AG09319 (cell line): ENCODE measurements at places on chromosomes 5 and 9.
A peak's percentile ranks its signal among the peaks of the same experiment; 100 is the strongest.

DNA sequence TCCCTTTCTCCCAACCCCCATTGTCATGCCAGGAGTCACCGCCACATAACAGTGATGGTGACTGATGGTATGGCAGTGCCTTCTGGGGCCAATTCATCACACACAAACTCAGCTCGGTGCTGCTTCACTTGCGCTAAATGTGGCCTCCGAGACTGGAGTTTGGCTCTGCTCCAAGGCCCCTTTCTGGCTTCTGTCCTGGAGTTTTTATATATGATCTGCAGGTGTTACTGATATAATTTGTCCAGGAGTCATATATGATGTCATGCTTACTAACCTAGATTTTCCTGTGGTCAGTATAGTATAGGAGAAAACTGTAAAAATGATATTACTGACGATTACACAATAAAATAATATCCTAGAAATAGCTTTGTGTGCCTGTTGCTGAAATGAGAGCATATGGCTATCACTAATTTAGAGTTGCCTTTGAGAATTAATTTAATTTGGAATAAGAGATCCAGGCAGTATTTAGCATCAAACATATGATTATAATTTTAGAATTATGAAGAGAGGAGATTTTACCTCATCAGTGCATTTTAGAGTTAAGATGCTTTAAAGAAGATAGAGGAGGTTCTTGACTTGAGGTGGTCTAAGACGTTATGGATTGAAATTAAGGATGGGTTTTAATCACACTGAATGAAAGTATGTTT is 334.1 kb upstream of the CD180 start:
- DNase-seq, result no peak

GRCh38 chr9:123419721-123420591 is 64.0 kb downstream of the CRB2 start:
- no peak for DNase-seq

DNA sequence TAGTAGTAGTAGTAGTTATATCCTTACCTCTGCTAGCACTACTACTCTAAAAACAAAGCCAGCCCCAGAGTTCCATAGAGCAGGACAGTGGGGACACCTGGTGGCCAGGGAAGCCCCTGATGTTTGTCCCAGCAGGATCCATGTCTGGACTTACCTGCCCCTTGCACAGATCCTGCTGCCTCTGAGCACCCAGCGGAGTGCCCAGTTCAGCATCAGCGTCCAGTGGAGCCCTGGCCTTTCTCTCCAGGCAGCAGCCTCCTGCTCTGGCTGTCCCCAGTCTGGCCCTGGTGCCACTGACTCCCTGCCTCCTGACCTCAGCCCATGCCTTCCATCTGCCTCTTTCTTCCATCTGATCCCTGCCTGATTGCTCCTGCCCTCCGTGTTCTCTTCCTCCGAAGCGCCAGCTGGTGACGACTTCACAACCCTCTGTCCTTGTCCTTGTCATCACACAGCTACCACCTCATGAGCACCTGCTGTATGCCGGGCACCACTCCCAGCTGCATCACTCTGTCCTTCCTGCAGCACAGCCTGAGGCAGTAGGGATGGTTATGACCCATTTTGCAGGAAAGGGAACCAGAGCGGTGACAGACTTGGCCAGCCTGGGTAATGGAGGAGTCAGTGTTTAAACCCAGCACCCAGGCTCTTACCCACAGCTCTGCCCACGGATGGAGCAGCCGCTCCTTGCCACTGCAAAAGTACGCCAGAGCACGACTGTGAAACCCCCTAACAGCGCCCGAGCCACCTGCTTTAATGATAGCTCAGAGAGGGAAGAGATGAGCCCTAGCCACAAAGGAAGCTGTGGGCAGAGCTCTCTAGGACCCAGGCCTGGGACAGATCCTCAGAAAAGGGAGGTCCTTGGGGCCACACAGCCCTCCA is 11.5 kb downstream of the SARDH start:
- no peak for DNase-seq

DNA sequence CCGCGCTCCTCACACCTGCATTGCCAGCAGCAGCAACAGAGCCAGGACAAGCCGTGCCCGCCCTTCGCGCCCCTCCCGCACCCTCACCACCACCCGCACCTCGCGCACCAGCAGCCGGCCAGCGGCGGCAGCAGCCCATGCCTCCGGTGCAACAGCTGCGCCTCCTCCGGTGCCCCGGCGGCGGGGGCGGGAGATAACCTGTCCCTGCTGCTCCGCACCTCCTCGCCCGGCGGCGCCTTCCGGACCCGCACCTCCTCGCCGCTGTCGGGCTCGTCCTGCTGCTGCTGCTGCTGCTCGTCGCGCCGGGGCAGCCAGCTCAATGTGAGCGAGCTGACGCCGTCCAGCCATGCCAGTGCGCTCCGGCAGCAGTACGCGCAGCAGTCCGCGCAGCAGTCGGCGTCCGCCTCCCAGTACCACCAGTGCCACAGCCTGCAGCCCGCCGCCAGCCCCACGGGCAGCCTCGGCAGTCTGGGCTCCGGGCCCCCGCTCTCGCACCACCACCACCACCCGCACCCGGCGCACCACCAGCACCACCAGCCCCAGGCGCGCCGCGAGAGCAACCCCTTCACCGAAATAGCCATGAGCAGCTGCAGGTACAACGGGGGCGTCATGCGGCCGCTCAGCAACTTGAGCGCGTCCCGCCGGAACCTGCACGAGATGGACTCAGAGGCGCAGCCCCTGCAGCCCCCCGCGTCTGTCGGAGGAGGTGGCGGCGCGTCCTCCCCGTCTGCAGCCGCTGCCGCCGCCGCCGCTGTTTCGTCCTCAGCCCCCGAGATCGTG is 517 bp downstream of the KCNN2 start:
- no peak for DNase-seq

DNA sequence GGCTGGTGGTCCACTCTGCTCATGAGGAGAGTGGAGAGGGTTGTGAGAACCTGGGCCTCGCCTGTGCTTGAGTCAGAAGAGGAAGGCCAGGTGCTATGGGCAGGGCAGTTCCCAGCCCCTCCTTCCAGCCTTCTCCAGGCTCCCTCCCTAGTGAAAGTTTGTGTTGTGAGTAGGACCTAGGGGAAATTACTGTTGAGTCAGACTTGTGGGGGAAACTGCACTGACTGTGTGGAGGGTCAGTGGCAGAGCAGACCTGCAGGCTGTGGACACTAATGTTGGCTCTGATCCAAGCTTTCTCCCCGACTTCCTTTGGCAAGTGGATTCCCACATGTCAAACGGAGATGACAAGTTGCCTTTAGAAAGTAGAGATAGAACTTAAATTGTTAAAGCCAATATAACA is 102.6 kb downstream of the ARHGAP26 start:
- DNase-seq, result no peak

- DNase-seq, result no peak
Observed at GRCh38 chr9:4666042-4666699, at the start of gene SPATA6L. TSS of gene SPATA6L (minus strand) at chr9:4666480. CDS start at chr9:4666250, 230 bp downstream.

- DNase-seq, result no peak
Observed at GRCh38 chr5:135505973-135506372, 29.8 kb downstream of the NEUROG1 start.

DNA sequence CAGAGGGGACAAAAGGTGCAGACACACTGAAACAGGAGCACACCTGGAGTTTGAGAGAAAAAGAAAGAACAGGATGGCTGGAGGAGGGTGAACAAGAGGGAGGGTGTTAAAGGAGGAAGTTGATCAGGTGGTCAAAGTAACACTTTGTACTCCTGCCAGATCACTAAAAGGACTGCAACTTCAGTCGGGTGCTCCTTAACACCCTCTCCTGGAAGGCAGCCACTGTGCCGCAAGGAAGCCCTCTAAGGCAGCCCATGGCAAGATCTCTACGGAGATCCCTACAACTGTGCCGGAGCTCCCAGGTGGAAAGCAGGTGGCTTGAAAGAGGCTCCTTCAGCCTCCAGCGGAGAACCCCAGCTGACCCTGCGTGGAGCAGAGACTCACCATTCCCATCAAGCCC is 124.4 kb upstream of the MSX2 start:
- no peak for DNase-seq

- no peak for DNase-seq
Observed at GRCh38 chr9:110821064-110821463, 152.5 kb downstream of the MUSK start.

GRCh38 chr5:122673343-122673742 is 101.5 kb upstream of the SNX2 start:
- peak; percentile 57 for DNase-seq

DNA sequence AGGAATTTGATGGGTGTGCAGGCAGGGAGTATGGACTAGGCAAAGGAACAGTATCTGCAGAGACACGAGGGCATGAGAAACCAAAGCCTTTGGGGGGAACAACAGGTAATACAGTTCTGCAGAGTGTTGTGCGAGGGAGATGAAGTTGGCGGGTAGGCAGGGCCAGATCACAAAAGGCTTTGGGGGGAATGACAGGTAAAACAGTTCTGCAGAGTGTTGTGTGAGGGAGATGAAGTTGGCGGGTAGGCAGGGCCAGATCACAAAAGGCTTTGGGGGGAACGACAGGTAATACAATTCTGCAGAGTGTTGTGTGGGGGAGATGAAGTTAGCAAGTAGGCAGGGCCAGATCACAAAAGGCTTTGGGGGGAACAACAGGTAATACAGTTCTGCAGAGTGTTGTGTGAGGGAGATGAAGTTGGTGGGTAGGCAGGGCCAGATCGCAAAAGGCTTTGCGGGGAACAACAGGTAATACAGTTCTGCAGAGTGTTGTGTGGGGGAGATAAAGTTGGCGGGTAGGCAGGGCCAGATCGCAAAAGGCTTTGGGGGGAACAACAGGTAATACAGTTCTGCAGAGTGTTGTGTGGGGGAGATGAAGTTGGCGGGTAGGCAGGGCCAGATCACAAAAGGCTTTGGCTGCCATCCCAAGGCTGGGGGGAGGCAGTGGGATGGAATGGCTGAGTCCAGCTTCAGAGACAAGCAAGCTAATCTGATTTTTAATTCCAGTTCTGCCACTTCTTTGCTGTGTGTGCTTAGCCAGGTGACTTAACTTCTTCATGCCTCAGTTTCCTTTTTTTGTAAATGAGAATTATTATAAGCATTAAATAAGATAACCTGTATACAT is 33.0 kb downstream of the FRMPD1 start:
- DNase-seq, result no peak

DNA sequence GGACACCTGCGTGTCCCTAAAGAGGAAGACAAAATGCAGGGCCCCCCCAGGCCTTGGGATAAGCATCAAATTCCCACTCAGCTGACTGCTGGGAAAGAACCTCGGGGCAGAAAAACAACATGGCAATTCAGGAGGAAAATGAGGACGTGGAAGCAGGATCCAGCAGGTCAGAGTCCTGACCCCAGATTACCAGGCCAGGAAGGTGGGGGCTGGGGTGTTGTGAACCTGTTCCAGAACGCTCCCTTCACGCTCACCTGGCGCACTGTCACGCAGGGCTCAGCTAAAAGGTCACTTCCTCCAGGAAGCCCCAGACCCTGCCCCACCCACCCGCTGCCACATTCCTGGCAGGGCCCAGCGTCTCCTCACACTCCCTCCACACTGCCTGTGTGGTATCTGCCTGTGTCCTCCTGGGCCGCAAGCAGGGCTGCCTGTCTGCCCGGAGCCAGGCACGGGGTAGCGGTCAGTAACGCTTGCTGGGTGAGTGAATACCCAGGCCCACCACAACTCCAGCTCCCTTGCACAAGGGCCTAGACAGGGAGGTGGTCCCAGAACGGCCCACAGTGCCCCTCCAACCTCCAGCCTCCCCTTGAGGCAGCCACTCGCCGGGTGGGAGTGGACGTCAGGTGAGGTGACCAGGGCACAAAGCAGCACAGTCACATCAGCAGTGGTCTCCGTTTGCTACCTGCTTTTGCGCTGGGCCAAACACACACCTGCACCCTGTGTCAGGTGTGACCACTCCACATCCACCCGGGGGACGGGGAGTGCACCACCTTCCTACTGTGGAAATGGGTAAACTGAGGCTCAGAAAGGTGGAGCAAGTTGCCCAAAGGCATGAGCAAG is 18.1 kb downstream of the VAV2 start:
- no peak for DNase-seq

DNA sequence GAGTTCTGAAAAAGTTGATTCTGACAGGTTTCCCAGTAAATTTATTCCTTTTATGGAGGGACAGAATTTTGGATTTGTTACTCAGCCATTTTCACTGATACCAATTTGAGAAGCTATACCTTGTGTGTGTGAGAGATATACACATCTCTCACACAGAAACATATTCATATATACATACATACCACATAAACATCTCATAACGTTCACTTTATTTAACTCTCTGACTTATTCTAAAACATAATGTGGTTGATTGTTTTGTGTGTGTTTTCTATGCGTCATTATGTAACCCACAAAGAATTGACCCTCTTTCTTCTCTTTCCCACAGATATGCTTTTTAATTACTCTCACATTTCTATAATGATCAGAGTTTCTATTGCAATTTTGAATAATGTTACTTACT is 570.8 kb upstream of the TLE4 start:
- DNase-seq, result no peak

GRCh38 chr5:64925123-64925522 is 156.4 kb downstream of the CWC27 start:
- DNase-seq, result no peak

DNA sequence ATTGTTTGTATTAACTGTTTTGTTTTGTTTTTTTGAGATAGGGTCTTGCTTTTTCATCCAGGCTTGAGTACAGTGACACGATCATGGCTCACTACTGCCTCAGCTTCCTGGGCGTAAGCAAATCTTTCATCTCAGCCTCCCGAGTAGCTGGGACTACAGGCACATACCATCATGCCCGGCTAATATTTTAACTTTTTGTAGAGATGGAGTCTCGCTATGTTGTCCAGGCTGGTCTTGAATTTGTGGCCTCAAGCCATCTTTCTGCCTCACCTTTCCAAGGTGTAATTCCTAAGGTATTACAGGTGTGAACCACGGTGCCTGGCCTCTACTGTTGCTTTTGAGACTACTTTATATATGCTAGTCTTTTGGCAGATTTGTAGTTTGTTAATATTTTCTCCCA is 8.4 kb downstream of the RCL1 start:
- DNase-seq, result no peak

DNA sequence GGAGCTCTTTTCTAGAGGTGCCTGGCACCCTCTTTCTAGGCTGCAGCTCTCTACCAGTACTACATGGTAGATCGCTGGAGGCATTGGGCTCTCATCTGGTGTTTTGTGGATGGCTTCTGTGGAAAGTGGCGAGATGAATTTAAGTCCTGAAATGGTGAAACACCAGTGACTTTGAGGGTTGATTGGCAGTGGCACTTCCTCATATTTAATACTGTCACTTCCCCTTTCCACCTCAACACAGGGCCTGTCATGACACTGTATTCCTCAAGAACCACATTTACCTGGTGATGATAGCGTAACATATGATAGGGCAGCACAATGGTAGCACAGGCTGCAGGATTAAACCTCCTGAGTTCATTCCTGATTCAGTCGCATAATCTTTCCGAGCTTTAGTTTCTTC is 132.1 kb downstream of the KDM4C start:
- no peak for DNase-seq

- DNase-seq, result no peak
Observed at GRCh38 chr5:122674385-122674784, 100.5 kb upstream of the SNX2 start.

GRCh38 chr5:9898319-9898718 is 268.2 kb upstream of the TAS2R1 start:
- DNase-seq, result peak; percentile 16

GRCh38 chr5:181163487-181164075 is 16.2 kb downstream of the OR2V2 start:
- no peak for DNase-seq

GRCh38 chr9:134652291-134653225 is 11.0 kb downstream of the COL5A1 start:
- no peak for DNase-seq

- no peak for DNase-seq
Observed at GRCh38 chr9:80720579-80720978, 968.8 kb downstream of the TLE1 start.

GRCh38 chr5:15807871-15808270 is 307.9 kb downstream of the FBXL7 start:
- no peak for DNase-seq

GRCh38 chr5:126972062-126972895 is 58.1 kb downstream of the MARCHF3 start:
- no peak for DNase-seq

- DNase-seq, result no peak
Observed at GRCh38 chr5:88884608-88884877, 1.6 kb upstream of the MEF2C start.
